ENCODE measurements at places on chromosomes 13 and 19.

GRCh38 chr13:50635504-50635903, 208.0 kb downstream of the DLEU7 start:
- DNase-seq: no peak

GRCh38 chr13:27273658-27274425, 3.2 kb downstream of the RASL11A start:
- no peak for DNase-seq

DNA sequence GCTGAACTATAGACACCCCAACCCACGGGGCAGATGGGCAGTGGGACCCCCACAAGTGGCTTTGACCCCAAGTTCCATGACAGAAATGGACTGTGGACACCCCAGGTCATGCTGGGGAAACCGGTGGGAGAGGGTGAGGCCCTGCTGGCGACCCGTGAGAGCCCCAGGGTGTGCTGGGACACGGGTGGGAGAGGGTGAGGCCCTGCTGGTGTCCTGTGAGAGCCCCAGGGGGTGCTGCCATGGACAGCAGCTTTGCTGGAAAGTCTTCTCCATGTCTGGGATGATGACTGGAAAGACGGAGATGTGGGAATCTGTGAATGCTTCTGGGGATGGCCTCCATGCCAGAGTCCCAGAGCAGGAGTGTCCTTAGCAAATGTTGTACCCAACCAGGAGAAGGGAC, 148.4 kb downstream of the URI1 start:
- DNase-seq: no peak

DNA sequence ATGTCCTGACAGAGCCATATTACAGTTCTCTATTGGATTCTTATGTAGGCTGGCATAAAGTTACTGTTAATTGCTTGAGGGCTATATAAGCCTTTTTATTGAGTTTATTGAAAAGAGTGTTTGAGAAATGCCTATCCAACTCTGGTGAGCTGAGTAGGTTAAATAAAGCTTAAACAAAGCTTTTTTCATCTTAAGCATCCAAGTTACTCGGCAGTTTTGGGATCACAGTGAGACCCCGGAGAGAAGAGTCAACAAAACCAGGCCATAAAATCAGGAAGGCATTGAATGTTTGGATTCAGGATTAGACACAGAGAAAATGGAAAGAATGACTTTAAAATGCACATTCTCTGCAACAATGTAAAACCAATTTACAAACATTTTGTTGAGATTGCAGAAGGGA, 588.5 kb downstream of the DACH1 start:
- no peak for DNase-seq

- DNase-seq: no peak
Observed at GRCh38 chr13:97724450-97724849, 229.0 kb upstream of the IPO5 start.
